ENCODE measurements at places on chromosomes 7 and 10.

- no peak for DNase-seq
These were observed 61.0 kb downstream of the RASGEF1A start for GRCh38 chr10:43205681-43206390.

DNA sequence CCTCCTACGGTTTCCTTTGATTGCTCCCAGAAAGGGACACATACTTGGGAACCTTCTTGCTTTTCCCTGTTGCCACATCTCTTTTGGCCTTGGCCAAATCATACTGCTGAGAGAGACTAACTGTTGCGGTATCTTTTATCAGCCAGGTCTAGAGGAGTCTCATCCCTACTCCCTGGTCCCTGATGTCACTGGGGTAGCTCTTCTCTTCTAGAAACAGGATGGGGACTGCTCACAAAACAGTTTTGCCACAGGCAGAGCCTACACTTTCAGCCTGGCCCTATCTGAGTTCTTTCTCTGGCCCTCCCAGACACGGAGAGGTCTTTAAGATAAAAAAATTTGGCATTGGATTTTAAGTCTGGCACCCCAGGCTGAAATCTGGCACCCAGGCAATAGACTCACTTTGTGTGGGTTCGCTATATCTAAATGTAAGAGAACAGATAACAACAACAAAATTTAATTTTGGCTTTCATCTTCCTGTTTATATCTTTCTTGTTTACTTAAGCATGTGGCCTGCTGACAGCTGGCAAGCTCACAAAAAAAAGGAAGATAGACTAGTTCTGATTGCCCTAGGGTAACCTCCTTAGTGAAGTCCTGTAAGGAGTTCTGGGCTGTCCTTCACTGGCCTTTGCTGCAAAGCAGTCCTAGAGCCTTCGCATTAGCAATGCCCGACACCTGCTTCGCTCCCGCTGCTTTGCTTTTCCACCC is 228.3 kb upstream of the NPVF start:
- no peak for DNase-seq

DNA sequence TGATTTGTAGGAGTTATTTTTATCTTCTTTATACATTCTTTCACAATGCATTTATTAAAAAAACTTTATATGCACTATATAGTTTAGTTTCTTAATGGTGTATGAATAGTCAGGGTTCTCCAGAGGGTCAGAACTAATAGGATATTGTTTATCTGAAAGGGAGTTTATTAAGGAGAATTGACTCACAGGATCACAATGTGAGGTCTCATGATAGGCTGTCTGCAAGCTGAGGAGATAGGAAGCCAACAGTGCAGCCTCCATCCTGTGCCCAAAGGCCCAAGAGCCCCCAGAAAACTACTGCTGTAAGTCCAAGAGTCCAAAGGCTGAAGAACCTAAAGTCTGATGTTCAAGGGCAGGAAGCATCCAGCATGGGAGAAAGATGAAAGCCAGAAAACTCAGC is 192.8 kb upstream of the AHR start:
- DNase-seq: no peak

- no peak for DNase-seq
These were observed 42.5 kb upstream of the AHR start for GRCh38 chr7:17255926-17256325.

DNA sequence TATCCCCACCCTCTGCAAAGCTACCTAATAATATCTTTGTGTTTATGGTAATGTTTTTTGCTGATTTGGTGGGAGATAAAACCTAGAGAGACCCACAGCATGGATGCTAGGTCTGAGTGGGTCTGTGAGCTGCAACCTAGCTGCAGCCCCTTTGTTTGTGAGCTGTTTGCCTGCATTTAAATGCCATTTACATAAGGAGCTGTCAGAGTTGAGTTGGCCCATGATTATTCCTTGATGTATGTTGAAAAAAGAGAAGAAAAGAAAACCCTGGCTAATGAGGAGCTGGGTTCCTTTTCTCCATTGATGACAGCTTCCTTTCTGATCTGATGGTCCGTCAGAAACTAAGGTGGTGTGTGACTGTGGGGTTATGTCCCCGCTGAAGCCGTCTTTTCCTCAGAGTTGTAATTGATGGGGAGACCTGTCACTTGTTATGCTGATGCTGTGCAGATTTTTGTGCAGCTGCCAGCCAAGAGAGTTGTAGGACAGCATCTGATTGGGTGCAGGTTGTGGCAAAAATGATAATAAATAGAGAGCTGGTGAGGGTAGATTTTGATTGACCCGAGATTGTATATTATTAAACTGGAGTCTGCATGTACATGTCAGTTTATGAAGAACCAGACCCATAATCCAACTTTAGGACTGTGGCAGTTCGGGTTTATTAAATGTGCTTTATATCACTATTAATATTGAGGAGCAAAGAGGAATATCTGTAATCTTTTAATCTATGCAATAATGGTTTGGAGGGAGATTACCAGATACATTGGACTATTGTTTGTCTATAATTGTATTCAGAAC is 219.8 kb downstream of the AUTS2 start:
- no peak for DNase-seq

DNA sequence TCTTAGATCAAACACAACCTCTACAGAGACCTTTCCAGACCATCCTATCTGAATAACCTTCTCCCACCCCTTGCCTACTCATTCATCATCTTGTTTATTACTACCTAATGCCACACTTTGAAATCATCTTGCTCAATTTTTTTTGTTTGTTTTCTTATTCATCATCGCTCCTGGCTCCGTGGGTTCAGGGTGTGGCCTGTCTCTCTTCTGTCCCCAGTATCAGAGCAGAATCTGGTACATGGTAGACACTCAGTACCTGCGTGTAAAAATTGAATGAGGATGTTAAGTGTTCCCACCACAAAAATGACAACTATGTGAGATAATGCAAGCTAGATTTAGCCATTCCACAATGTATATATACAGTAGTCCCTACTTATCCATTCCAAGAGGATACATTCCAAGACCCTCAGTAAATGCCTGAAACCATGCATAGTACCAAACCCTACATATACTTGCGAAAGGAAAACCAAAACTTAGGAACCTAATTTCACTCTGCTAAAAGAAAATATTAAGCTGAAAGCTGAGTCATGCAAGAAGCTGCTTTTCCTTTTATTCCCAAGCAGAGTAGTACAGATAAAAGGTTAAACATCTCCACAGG is 72.1 kb upstream of the SEC61G start:
- DNase-seq: no peak

GRCh38 chr10:44911081-44911540 is at the start of gene TMEM72:
TSS of gene TMEM72 (plus strand) at chr10:44911337. CDS start at chr10:44911513, 176 bp downstream.
- no peak for DNase-seq

- DNase-seq: no peak
These were observed 33.0 kb downstream of the JAKMIP3 start for GRCh38 chr10:132098539-132099388.

DNA sequence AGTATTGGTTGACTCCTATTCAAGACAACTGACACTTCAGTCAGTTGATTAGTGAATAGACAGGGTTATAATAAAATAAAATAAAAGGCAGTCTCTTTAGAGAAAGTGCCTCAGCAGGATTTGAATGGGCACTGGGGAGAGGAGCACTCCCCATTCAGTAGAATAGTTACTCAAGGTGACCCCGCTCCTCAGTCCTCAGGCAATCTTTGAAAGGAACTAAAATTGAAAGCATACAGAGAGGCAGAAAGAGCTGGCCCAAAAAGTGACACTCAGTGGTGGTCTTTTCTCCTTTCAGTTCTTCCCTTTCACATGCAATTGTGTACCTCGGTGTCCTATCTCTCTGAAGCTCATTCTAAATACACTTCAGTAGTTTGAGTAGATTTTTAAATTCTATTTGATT is 47.4 kb upstream of the MACC1 start:
- no peak for DNase-seq

DNA sequence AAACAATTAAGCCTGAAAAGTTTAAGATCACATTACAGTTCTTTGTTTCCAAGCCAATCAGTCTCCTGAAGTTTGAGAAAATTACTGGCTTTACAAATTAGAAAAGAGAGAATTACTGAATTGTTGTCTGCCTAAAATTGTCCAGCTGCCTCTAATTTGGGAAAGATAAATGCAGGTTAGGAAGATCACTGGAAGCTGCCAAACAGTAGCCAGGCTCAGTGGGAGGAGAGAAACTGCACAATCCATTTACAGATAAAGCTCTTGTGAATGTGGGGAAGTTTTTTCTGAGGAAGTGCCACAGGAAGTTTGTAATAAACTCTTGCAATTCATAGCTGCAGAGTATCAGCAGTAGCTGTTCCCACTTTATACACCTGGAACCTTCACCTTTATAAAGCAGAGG is 100.7 kb downstream of the IQUB start:
- DNase-seq: no peak

DNA sequence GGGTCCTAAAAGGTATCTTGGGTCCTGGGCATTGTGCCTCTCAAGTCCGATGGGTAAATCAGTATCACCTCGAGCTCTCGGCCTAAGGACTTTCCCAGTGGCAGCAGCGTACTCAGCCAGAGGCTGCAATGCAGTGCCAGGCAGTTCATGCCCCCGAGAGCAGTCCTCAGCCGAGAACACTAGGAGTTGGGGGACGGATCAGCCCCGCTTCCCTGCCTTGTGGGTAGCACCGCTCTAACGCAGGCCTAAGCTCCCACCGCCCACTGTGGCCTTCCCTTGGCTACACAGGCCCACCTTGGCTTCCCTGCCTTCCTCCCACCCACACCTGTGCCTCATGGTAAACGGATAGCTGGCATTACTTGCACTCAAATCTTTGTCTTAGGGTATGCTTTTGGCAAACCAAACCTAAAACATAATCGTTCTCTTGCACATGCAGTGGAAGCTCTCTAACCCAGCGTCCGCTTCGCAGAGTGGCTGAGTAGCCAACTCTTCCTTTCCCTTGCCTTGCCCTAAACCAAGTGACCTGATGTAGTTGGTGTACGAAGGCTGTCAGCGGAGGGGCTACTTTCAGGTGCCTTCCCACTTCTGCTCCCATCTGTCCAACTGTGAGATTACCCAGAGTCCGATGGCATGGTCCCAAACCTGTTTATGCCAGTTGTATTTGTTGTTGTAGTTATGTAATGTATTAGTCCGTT is 73.2 kb upstream of the CHST15 start:
- DNase-seq: no peak

DNA sequence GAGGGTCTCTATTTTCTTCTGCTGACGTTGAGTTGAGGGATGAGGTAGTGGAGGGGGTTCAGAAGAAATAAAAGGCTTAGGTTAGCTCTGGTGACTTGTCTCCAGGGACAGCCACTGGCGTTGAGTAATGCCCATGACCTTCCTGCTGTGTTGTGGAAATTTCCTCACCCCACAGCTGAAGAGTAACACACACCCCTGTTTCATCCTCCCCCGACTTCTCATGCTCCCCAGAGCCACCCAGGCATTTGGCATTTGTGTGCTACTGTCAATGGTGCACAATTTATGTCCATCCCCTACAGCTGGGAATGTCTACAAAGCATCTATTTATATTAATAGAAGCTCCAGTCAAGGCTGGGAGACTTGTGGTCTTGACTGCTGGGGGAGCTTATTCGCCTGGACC is 4.7 kb upstream of the TMEM72 start:
- no peak for DNase-seq

GRCh38 chr10:47340608-47341170 is 7.5 kb upstream of the RBP3 start:
- peak; percentile 32 for DNase-seq

DNA sequence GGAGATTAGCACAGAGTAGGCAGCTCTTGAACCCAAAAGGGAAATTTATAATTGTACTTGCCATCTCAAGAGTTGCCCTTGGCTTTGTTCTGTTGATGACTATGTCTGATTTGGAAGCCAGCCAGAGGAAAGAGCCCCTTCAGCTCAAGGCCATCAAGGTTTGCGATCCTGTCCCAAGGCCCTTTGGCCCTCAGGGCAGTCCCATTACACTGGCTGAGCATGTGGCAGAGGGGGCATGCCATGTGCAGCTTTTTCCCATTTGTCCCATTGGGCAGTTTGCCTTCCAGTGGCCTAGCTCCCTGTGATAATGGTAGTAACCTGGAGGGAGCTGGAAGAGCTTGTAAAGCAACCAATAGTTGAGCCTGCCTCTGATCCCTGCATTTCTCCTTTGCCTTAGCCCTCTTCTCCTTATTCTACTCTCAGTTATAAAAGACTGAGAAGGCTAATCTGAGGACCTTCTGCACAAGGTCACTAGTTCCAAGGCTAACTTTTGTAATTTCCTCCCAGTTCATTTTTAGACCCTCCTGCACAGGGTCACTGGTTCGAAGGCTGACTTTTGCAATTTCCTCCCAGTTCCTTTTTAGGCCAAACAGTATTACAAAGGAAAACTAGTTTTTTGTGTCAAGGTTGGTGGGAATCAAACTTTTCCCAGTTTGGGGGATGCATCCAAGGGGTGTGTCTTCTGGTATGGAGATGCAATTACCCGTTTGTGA is 31.0 kb upstream of the ARHGAP12 start:
- no peak for DNase-seq

DNA sequence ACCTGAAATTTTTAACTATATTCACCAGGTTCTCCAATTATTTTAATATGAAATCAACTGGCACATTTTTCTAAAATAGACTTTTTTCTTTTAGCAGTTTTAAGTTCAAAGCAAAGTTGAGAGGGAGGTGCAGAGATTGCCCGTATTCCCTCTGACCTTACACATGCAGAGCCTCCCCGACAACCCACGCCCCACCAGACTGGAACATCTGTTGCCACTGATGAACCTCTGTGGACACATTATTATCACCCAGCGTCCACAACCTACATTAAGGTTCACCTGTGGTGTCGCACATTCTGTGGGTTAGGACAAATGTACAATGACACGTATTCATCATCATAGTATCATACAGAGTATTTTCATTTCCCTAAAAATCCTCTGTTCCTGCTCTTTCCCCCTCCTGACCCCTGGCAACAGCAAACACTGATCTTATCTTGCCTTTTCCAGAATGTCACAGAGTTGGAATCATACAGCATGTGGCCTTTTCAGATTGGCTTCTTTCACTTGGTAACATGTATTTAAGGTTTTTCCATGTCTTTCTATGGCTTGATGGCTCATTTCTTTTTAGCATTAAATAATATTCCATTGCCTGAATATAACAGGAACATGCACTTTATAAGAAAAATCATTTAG is 37.1 kb downstream of the COBL start:
- no peak for DNase-seq

- DNase-seq: no peak
These were observed 213.1 kb downstream of the DIP2C start for GRCh38 chr10:476455-476780.

DNA sequence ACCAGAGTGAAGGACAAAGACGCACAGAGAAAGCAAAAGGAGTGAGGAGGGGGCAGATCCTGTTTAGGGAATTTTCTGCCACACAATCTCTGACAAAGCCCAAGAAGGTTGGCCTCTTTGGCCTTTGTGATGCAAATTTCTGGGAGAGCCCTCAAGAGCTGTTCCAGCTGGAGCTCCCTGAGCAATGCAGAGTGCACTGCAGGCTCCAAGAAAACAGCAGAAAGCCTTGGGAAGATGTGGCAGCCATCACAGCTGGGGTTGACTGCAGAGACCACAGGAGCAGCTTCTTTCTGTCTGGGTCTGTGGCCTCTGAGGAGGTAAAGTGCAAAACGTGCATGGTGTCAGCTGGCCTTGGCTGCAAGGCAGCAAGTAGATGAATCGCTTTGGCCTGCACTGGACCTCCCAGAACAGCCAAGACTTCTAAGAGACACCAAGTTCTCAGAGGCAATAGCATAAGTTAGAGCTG is 200.2 kb downstream of the ELMO1 start:
- no peak for DNase-seq

GRCh38 chr10:47159361-47160260 is 140.4 kb upstream of the GDF10 start:
- no peak for DNase-seq
